ENCODE measurements at places on chromosomes 16 and 17.
A peak's percentile ranks its signal among the peaks of the same experiment; 100 is the strongest.

DNA sequence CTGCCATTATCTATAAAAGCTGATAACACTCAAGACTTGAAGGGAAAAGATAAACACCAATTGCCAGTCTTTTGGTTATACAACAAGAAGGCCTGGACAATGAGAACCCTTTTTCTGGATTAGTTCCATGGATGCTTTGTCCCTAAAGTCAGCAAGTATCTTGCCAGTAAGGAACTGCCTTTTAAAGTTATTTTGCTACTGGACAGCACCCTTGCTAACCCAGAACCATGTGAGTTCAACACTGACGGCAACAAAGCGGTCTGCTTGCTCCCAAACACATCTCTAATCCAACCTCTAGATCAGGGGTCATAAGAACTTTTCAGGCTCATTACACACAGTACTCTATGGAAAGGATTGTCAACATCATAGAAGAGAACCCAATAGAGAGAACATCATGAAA lies 25.3 kb upstream of the ABCA6 start:
- DNase-seq, result no peak

DNA sequence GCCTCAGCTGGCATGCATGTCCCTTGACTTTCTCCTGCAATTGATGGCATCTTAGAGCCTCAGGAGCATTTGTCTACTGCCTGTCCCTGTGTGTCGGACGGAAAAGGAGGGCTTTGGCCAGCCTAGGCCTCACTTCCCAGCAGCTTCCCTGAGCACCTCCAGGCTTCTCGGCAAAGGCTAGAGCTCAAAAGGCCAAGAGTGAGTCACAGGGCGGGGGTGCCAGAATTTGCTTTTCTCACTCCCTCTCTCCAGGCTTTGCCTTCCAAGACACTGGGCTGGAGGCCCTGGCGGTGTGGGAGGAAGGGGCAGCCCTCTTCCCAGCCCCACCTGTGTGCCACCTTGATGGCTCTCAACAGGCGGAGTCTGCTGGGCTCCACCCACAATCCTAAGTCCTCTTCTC lies 107.3 kb upstream of the MAF start:
- no peak for DNase-seq

- DNase-seq, result no peak
Observed at GRCh38 chr16:1401758-1402154, 12.7 kb downstream of the UNKL start.

DNA sequence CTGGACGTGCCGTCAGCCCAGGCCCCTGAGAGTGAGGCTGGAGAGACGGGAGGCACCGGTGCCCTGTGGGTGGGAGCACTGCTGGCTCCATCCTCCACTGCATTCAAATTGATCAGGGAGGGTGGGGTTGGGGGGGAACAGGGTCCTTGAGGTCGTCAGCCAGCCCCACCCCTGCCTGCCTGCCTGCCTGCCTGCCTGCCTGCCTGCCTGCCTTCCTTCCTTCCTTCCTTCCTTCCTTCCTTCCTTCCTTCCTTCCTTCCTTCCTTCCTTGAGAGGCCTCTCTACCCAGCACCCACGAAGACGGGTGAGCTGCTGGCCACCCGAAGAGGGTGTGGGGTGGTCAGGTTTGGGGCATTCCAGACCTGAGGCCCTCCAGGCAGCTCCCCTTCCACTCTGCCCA lies 16.0 kb downstream of the BAHCC1 start:
- no peak for DNase-seq

GRCh38 chr16:15866451-15866850 lies 9.6 kb upstream of the MYH11 start:
- DNase-seq, result no peak

DNA sequence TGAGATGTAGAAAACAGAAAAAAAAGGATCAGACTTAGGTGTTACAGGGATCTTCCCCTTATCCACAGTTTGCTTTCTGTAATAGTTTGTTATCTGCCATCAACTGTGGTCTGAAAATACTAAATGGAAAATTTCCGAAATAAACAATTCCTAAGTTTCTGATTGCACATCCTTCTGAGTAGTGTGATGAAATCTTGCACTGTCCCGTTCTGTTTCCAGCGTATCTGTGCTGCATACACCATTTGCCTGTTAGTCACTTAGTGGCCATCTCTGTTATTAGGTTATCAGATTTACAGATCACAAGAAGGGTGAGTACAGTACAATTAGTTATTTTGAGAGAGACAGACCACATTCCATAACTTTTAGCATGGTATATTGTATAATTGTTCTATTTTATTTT lies 185.6 kb upstream of the CPHXL start:
- DNase-seq, result no peak

DNA sequence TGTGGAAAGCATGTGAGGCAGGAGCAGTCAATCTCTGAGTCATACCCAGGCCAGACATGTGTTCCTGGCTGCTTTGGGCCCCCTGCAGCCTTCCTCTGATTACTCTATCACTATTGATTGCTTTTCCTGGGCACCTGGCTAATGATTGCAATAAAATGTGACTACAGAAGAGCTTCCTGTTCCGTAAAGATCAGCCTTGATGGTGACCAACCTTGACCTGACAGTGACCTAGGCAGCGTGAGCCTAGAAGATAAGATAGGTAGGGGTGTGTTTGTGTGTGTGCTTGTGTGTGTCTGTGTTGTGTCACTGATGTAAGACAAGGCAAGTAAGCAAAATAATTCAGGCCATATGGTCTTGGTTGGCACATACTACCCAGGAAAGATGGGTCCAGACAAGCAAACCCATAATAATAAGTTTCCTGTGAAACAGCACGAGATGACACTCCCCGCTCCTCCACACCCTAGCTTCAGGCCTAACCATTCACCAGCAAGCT lies 367.7 kb upstream of the CDH11 start:
- DNase-seq, result no peak

DNA sequence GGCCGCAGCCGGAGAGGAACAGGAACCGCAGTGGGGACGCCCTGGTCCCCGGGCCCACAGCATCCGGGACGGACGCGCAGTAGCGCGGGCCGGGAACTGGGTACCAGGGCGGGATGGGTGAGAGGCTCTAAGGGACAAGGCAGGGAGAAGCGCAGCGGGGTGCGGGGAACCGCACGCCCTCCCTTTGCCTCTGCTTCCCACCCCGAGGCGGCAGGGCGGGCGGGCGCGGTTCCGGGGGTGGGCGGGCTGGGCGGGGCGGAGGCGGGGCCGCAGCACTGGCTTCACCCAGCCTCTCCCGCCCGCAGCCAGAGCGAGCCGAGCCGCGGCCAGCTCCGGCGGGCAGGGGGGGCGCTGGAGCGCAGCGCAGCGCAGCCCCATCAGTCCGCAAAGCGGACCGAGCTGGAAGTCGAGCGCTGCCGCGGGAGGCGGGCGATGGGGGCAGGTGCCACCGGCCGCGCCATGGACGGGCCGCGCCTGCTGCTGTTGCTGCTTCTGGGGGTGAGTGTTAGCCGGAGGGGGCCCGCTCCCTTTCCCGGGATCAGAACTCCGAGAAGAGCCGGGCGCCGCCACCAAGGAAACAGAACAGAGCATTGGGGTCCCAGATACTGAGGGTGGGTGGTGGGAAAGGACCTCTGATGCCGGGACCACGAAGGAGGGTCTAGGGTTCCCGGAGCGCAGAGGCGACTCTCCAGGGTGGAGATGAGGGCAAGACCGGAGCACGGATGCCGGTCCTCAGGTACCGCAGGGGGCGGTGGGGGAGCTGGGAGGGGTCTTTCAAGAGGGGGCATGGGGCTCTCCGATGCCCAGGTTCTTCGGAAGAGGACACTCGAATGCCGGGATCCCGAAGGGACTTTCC lies at the start of gene NGFR:
TSS of gene NGFR (plus strand) at position 308 of the 856 bp plus-strand sequence. CDS start at position 433, 125 bp downstream.
- DNase-seq, result peak; percentile 52

GRCh38 chr16:14196011-14196410 lies 124.9 kb downstream of the MRTFB start:
- no peak for DNase-seq

GRCh38 chr16:50209546-50210265 lies 56.6 kb downstream of the TENT4B start:
- no peak for DNase-seq

DNA sequence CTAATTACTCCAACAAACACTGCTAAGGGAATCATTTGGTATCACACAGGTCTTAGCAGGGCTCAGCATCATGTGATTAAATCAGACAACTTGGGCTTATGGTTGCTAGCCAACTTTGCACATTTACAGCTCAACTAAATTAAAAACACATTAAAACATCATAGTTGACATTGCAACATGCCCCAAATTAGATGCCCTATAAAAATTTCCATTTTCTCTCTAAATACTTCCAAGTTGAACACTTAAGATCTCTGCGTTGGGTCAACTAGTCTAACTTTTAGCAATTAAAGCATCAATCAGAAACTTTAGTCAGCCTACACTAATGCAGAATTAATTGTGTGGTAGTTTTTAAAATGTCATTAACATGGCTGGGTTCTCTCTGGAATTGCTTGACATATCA lies 12.1 kb downstream of the DNAJC7 start:
- DNase-seq, result no peak

DNA sequence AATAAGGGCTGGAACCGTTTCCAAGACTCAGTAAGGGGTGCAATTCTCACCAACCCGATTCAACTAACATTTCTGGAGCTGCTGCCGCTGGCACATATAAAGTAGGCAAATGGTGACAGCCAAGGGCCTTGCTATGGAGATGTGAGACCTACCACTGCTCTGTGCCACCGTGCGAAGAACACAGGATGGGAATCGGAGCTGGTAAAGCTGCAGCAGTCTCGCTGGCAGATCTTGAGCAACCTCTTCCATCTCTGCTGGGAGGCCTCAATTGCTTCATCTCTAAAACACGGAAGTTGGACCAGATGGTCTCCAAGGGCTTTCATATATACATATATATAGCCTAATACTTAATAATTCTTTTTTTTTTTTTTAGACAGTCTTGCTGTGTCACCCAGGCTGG lies 128.9 kb upstream of the RCVRN start:
- DNase-seq, result no peak

- DNase-seq, result no peak
Observed at GRCh38 chr17:77426676-77427386, 286.1 kb downstream of the SEC14L1 start.

DNA sequence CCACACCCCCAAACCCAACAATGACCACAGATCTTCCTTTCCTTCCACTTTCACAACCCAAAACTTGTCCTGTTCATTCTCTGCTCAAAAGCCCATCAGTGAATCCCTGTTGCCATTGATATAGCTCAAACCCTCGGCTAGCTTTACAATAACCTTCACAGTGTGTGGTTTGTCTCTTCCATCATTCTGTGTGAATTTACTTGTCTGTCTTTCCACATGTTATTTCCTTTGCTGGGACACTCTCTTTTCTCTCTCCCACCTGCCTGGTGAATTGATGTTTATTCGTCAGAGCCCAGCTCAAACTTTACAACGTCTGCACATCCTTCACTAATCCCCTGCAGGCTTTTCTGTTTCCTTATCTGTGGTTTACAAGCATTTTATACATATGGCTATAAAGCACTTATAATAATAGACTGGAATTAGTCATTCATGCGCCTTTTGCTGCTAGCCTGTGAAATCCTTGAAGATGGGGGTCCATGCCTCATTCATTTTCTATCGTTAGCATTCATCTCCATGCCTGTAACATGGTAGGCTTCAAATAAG lies 114.4 kb downstream of the CDH13 start:
- no peak for DNase-seq

DNA sequence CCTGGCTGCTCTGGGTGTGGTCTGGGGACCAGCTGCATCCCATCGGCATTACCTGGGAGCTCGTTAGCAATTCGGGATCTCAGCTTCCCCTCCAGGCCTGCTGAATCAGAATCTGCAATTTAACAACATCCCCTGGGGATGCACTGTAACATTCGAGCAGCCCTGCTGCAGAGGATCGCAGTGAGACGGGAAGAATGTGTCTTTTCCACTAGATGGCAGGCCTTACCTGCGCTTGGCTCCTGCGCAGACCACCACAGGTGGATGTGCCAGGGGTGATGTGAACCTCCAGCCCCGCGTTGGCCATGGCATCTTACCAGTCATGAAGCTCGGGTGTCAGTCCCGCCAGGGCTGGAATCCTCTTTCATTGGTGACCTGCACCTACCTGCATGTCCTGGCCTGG lies 209.9 kb downstream of the PRKCB start:
- peak; percentile 7 for DNase-seq

DNA sequence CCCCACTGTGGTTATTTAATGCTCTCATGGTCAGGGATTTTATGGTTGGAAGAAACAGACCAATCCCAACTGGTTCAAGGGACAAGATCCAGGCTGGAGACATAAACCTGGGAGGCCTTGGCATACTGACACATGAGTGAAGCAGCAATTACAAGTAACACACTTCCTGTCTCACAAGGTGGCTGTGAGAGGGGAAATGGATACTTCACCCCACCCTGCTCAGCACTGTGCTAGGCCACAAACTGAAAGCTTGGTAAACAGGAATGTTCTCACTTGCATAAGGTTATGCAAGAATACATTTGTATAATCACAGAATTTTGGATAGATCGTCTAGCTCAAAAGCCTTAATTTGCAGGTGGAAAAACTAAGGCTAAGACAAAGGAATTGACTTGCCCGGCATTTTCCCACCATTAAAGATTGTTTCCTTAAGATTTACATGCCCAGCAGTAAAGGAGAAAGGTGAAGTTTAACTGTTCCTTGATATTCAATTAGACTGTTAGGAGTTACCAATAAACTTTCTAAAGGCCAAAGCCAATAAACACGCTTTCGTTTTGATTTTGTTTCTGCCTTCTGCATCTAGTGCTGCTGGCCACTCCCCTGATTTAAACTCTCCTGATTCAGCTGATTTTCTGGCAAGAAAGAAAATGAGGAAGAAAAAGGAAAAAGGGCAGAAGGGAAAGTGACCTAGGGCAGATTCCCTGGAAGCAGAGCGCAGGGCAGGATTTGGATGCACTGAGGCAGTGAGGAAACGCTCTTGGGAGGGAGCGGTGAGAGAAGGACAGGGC lies 215.6 kb upstream of the CDH5 start:
- DNase-seq, result no peak

GRCh38 chr17:45368651-45369050 lies 51.8 kb upstream of the MAP3K14 start:
- DNase-seq, result no peak

DNA sequence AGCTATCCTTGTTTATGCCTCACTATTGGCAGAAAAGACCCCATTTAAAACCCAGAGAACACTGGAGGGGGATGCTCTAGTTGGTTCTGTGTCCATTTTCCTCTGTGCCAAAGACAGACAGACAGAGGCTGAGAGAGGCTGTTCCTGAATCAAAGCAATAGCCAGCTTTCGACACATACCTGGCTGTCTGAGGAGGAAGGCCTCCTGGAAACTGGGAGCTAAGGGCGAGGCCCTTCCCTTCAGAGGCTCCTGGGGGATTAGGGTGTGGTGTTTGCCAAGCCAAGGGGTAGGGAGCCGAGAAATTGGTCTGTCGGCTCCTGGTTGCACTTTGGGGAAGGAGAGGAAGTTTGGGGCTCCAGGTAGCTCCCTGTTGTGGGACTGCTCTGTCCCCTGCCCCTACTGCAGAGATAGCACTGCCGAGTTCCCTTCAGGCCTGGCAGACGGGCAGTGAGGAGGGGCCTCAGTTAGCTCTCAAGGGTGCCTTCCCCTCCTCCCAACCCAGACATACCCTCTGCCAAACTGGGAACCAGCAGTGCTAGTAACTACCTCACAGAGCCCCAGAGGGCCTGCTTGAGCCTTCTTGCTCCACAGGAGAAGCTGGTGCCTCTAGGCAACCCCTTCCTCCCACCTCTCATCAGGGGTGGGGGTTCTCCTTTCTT lies 56.1 kb downstream of the IGF2BP1 start:
- DNase-seq, result no peak
